Left renal cortex interstitium (tissue), 4 donors: ENCODE measurements at places on chromosomes 13 and 19. TPM values are rescaled to one million over a fixed set of nuclear protein-coding genes. Genes with fewer than 3 reads are reported as not detected.
A peak's percentile ranks its signal among the peaks of the same experiment; 100 is the strongest.

- DNase-seq: no peak
Observed at GRCh38 chr13:95571941-95572340, 19.4 kb downstream of the CLDN10 start.

- DNase-seq: no peak
Observed at GRCh38 chr13:54628383-54628782, 1599.8 kb downstream of the OLFM4 start.

- no peak for DNase-seq
Observed at GRCh38 chr13:111211789-111212516, 96.8 kb downstream of the ARHGEF7 start.

DNA sequence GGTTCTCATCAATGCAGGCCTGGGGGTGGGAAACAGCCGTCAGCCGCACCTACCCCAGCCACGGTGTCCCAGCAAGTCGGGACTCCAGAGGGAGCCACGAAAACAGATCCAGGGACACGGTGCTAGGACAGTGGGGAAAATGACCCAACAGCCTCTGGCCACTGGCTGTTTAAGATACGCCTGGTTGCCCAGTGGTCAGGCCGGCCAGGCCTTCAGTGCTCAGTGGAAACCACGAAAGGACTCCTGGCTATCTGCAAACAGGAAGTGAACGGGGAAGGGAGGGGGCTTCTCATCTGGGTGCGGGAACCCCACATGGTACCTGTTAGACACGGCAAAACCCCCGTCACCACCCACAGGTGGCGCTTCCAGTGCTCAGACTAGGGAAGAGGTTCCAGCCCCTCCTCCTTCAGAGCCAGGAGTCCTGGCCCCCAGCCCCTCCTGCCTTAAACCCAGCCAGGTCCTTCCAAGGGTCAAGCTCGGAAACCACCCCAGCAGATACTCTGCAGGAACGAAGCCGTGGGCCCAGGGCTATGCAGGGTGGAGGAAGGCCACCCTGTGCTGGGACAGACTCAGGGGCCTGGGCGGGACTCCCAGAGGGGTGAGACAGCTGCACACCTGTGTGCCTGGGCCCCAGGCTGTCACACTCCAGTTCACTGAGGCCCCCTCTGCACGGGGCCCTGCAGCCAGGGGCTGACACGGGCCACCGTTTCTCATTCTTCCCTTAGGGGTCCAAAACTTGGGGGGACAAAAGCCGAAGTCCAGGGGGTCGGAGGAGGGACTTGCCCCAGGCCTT, 4.5 kb downstream of the PPP1R12C start:
- no peak for DNase-seq

- DNase-seq: peak; percentile 49
Observed at GRCh38 chr19:39328046-39328705, 7.5 kb upstream of the LRFN1 start.

DNA sequence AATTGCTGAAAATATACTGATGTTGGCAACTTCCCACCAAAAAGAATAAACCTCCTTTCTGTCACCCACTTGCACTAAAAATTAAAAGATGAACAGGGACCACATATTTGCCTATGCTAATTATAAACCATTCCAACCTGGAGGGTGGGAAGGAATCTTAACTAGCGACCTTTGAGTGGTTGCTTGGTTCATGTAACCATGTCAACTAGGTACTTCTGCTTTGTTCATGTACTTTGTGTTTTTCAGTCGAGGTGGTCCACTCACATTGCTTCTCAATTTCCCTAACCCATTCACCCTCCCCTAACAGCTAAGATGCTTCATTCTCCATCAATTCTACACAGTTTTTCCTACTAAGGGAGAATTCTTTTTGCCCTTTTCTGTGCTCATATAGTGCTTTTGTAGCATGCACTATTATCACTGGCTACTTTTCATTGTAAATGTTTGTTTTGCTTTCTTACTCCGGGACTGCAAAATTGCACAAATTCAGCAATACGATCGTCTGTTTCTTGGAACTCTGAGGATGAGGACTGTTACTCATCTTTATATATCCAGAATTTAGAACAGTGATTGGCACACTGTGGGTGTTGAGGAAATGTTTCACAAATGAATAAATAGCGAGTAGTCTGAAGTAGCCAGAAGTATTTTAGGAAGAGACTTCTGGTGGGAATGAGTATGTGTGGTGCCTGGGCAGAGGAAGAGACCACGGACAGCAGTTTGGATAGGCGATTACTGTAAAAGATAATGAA, 187.5 kb downstream of the GPC6 start:
- DNase-seq: no peak

- DNase-seq: no peak
Observed at GRCh38 chr13:111864566-111864965, 202.4 kb upstream of the SOX1 start.

DNA sequence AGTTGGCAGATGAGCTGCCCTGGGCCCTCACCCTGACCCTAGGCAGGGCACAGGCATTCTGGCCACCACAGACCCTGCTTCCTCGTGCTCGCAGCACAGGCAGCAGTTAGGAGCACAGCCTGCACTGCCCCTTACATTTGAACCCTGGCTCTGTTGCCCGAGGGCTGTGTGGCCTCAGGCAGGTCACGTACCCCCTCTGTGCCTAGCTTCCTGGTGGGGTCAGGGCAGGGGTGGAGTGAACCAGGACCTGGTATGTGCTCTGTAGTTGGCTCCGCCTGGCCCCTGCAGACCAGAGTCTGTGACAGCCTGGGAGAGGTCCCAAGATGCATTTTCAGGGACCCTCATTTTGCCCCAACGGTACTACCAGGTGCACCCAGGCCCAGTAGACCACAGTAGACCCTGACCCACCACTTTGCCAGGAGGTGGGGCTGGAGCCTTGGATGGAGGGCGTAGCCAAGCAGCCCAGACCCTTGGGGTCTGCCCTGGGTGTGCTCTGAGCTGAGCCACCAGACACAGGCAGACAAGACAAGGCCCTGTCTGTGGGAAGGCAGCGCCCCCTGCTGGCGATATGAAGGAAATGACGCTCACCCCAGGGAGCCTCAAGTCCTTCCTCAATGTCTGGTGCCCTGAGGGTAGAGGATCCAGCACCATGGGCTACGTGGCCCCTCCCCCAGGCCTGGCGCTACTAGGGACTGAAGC, 9.1 kb downstream of the LYL1 start:
- DNase-seq: no peak

- DNase-seq: no peak
Observed at GRCh38 chr19:28933039-28933438, 279.9 kb downstream of the UQCRFS1 start.

Gene ZNF264
- polyA plus RNA-seq: 22.2 TPM

Gene COL5A3
- polyA plus RNA-seq: 1.6 TPM

Gene NALCN
- polyA plus RNA-seq: 2.0 TPM

Gene RNASEH2B
- polyA plus RNA-seq: 58.6 TPM
